ENCODE measurements at places on chromosomes 1 and 21.

GRCh38 chr1:64038965-64039364 lies 164.5 kb upstream of the UBE2U start:
- DNase-seq = no peak

GRCh38 chr1:76256289-76257223 lies 182.0 kb downstream of the ST6GALNAC3 start:
- no peak for DNase-seq

- no peak for DNase-seq
Measured at GRCh38 chr1:210200124-210200736, 32.4 kb upstream of the SERTAD4 start.

GRCh38 chr1:195516036-195516435 lies 1092.2 kb downstream of the KCNT2 start:
- no peak for DNase-seq

- DNase-seq = no peak
Measured at GRCh38 chr21:39580744-39581143, 32.0 kb upstream of the B3GALT5 start.

GRCh38 chr1:234619071-234619480 lies 9.1 kb upstream of the IRF2BP2 start:
- DNase-seq = no peak

DNA sequence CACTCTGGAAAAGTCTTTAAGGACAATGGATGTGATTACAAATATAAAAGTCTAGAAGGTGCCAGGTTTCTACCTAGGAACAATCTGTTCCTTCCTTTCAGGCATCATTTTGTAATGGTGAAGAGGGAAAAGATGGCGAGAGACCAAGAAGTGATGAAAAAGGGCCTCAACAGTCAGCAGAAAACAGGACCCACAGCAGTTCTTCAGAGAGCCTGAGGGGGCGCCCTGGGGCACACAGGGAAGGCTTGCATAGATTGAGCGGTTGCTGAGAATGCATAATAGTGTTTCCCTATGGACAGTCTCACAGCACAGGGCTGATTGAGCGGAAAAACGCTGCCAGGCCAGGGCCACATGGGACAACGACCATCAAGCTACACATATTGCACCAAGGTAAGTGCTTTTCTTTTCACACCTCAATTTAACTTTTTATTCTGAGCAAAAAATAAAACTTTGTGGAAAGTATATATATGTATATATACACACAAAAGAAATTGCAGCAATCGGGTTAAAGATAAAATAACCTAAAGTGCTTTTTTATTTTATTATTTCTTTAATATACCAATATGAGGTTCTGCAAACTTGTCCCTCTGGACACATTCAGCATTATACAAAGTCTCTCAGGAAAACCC lies 3.1 kb upstream of the YRDC start:
- DNase-seq = peak; percentile 27

- DNase-seq = no peak
Measured at GRCh38 chr1:154769193-154769895, 100.7 kb downstream of the KCNN3 start.

DNA sequence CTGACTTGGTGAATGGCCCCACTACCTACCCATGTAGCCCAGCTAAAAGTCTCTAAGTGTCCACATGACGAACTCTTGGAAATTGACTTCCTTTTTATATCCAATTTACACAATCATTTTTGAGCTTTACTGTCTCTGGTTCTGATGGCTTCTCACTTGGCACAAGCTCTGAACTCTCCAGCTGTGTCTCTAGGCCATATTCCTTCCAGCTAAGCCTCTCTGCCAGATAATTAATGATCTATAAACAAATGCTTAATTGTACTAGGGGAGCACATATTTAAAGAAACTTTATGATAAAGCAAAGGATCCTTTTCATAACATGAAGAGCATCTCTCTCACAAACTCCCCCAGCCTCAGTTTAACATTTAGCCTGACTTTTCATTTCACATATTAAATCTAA lies 16.3 kb upstream of the BEND5 start:
- DNase-seq = no peak

- no peak for DNase-seq
Measured at GRCh38 chr21:25967181-25967900, 203.2 kb downstream of the APP start.

DNA sequence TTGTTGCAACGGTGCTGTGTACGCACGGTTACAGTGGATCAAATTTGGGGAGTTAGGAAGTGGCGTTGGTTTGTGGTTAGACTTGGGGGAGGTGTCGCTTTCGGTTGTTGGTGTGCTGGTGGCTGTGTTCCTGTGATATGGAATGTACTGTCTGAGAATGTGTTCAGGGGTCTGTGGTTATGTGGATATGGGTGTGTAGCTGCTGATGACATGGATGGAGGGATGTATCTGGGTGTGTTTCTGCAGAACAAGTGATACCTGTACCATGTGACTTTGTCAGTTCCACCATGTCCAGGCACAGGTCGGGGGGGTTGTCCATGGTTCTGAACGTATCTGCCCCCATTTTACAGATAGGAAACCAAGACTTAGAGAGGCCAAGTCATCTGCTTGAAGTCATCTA lies 22.7 kb downstream of the PAX7 start:
- no peak for DNase-seq
